ENCODE measurements at places on chromosomes 13 and 19.

DNA sequence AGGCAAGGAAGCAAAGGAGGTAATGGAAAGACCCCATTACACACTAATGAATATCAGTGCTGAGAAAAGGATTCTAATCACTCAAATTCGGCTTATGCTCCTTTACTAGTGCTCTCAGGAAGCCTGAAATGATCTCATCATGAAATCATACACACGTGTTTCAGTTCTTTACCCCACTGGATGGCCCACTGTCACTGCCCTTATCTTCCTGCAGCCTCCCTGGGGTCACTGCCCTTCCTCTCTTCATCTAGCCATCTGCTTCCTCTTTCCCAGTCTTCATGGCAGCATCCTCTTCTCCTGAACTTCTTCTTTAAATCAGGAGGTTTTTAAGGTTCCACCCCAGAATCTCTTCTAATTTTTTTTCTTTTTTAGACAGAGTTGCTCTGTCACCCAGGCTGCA, 27.9 kb upstream of the EEF1AKMT1 start:
- no peak for DNase-seq

DNA sequence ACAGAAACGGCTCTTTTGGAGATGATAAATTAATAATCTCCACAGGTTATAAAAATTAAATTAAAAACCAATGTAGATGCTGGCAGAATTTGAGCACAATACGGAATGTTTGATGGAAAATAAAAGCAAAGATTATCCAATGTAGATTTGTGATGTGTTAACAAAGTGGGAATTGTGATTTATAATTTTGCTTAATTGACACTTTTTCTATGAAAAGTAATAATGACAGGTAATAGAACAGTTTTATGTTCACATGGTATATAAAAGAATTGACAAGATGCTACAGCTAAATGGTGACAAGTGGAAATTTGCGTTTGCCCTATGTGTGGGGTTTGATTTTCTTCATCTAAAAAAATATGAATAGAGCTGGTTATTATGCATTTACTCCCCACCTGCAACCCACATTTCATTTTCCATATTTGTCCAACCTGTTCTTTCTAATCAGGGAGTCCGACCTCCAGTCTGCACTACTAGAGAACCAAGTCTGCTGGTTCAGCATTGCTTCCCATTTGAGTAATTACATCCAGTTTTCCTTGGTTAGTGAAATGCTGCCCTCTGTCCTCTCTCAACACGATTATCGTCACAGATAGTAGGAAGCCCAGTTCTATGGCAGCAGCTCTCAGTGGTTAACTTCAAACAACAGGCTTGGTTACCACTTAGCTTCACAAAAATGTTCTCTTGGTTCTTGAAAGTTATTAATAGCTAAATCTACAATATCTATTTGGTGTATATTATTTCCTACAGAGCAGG, 61.4 kb upstream of the SLITRK1 start:
- no peak for DNase-seq

DNA sequence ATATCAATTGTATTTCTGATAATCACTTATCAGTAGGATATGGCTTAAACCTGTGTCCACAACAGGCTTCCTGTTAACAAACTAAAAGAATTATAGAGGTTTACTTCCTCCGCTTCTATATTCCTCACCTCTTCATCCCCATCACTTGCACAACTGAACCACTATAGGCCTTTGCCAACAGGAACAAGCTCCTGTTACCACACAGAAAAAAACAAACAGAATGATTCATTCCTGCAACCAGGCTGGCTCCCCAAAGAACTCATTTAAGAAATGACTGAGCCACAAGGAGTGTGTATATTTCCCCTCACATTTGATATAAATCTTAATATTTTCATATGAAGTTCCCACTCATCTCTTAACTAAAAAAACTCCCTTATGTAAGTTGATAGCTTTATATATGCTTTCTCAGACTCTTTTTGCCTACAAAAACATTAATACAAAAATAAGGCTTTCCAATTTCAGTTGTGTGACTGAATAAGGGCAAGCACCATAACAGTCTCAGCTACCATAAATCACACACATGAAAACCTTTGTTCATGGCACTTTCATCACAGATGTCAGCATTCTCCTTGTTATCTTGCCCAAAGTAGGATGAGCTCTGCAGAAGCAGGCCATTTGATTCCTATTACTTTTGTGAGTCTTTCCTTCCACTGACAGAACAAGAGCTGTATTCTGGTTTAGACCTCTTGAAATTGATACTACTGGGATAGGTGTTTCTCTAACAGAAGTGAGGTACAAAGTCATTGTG, 366.8 kb downstream of the SLITRK1 start:
- no peak for DNase-seq

- DNase-seq, result no peak
These were observed 29.9 kb upstream of the TUBGCP3 start for GRCh38 chr13:112617754-112618375.

GRCh38 chr19:14158276-14159023, 22.1 kb upstream of the ASF1B start:
- DNase-seq, result no peak

DNA sequence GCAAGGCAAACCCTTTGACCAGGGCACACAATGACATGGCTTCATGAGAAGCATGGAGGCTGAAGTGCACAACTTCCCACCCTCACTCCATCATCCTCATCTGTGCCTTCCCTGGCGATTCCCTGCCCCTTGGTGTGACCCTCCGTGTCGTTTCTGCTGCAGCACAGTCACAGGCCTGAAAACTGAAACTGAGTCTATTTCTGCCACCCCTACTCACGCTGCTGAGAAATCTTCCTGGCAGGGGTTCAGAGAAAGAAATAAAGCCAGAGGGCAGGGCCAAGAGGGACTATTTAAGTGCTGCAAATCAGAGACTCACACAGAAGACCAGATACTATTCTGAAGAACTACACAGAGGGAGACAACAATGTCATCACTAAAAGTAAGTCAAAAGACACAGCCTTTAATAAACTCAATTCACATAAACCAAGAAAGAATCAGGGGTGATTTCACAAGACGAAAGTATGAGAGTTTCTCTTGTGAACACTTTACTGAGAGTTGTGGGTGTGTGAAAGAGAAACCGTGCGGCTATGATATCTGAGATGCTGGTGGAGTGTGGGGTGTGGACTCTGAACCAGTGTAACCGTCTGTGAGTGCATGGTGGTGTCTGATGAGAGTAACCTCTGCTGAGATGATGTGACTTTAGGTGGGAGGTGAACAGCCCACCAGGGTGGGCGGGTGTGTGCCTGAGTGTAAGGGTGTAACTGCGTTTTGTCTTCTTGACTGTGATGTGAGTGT, 23.5 kb downstream of the LGALS16 start:
- no peak for DNase-seq

- no peak for DNase-seq
These were observed 38.2 kb downstream of the ATP12A start for GRCh38 chr13:24718192-24718965.

DNA sequence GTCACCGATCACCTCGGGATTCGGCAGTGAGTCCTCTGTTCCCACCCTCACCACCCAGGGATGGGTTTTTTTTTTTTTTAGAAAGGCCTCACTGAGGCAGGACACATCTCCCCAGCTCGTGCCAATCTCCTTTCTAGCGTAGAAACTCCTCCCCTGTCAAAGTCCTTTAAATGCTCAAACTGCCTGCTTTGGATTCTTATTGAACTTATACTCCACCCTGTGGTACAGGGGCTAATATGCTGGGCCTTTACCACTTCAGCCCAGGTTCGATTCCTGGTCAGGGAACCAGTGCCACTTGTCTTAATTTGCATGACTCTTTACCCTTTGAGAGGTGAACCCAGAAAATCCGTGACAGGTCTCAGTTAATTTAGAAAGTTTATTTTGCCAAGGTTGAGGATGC, 8.3 kb upstream of the ZNF14 start:
- no peak for DNase-seq

GRCh38 chr13:81987159-81987558, 1646.2 kb upstream of the SPRY2 start:
- DNase-seq, result no peak

GRCh38 chr13:76965759-76966421, 17.6 kb downstream of the ACOD1 start:
- no peak for DNase-seq

DNA sequence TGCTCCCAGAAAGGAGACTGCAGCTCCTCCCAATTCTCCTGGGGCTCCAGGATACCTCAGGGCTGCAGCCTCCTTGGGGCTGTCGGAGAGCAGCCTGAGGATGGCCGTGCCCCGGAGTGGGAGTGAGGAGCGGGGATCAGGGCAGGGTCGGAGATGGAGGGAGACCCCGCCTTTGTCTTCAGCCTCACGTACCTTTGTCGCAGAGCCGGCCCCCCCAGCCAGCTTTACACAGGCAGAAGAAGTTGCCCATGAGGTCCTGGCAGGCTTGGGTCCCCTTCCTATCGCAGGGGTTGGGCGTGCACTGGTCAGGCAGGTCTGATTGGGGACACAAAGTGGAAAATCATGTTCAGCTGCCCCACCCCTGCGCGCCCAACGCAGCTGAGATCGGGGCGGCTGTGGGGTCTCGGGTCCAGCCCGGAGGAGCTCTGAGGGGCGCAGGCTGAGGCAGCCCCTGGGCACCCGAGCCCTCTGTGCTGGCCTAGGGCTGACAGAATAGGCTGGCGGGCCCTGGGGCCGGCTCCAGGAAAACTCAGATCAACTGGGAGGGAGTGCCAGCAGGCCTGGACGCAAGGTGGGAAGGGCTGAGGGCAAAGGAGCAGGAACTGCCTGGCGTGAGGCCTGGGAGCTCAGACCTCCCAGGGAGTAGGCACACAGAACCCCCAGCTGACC, 24.2 kb downstream of the GAS6 start:
- no peak for DNase-seq

GRCh38 chr13:31968473-31968872, 63.1 kb upstream of the FRY start:
- DNase-seq, result no peak

GRCh38 chr13:79477968-79478367, 3.0 kb upstream of the NDFIP2 start:
- no peak for DNase-seq

GRCh38 chr13:86174622-86175021, 375.4 kb upstream of the SLITRK6 start:
- no peak for DNase-seq

DNA sequence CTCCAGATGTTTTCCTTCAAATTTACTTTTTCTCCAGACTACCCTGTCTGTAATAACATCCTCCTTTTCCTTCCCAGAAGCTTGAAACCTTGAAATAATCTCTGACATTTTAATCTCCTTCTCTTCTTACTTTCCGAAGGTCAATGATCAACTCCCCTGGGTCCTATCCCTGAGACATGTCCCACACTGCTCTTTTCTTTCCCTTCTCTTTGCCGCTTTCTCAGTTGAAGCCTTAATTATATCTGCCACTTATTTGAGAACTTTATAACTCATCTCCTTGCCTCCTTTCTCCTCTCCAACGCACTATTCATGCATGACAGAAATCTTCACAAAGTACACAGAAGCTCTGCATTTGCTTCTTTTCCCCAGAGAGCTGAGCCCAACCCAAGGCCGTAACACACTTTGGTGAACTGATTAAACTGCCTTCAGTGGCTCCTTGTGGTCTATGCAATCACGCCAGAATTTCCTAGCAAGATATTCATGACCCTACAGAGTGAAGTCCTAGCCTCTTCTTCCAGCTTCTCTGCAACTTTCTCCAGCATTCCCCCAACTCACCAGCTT, 9.2 kb upstream of the WASF3 start:
- DNase-seq, result no peak

DNA sequence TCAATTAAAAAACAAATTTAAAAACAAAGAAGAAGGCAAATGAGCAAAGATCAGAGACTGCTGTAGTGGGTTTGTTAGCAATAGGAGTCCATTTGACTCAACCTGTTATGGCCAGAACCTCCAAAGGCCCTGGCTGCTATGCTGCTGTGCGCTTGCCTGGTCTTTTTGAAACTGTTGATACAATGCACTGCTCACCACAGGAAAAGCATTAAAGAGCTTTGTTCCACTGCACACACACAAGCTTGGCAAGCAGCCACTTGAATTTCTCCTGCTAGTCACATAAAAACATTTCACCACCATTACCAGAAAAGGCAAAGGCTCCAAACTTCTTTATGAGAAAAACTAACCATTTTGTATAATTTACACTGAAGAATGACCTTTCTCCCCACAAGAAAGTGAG, 132.2 kb downstream of the FREM2 start:
- no peak for DNase-seq

DNA sequence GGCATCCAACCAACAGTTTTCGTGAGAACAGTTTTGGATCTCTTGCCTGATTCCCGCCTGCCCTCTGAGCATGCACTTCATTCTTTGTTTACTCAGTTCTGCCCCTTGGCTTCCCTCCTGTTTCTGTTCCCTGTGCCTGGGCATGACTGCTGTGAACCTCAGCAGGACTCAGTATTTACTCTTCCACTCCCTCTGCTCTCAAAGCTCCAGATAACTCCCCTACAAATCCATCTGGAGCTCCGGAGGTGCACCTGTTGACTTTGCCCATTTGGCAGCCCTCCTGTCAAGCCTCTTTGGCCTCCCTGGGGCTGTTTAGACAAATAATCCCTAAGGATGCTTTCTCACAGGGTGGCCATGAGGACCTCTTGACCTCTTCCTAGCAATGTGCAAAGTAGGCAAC, 34.2 kb upstream of the ARGLU1 start:
- DNase-seq, result no peak

DNA sequence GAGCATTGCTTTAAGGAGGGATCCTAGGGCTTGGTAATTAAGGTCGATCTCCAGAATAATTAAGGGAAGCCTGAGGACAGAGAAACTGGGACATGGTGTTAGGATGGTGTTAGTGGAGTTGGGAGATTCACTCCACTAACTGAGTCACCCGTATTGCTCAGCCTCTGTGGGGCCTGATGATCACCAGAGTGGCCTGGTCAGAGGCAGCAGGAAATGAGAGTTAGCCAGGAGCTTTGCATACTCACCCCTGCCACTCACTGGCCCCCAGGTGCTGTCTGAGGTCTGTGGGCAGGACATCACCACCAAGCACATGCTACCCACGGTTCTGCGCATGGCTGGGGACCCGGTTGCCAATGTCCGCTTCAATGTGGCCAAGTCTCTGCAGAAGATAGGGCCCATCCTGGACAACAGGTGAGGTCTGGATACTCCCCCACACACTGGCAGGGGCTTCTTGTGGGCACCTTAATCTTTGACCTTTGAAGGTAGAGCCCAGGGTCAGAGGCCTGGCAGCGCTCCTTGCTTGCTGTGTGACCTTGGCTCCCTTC, 32.1 kb downstream of the PPP2R1A start:
- DNase-seq, result no peak
